Stimulated activated CD4-positive, alpha-beta T cell treated with anti-CD3 and anti-CD28 coated beads, Interleukin-1b, Interleukin-23, amount 100 ng/mL, for 4 hours (primary cell): ENCODE measurements at places on chromosomes 3 and 15.

DNA sequence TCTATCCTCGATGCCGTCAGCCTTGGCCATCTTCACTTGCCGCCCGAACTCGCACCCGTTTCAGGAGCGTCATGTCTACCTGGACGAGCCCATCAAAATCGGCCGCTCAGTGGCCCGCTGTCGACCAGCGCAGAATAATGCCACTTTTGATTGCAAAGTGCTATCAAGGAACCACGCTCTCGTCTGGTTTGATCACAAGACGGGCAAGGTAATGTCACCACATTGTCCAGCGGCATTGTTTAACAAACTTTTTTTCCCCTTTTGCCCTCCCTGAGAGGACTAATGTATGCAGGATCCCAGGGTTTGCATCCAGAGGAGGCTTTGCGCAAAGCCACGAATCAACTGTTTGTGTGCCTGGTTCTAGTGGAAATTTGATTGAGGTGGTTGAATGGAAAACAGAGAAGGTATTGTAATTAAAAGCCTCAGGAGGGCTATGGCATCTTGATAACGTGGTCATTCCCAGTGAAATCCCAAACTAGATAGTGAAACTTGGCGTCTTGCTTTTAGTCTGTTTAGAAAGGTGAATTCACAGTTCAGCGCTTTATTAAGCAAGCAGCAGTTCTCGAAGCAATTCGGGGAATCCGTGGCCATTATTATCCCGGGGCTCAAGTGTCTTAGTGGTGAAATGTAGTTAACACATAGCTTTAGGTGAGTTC is 1.7 kb downstream of the SLMAP start:
- DNase-seq, result no peak

DNA sequence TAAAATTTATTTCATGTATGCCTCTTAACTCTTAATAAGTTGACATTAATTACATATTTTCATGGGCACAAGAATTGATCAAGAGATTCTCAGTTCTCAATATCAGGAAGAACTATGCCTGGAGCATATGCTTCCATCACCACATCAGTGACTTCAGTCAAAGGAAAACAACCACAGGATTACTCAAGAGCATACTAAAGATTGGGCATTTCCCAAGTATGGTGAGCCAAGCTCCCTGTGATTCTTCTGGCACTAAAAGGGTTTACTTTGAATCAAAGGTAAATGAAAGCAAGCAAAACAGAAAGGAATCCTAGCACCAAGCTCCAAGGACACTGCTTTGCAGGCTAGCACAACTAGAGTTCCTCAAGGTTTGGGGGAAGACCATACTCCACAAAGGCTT is 44.6 kb downstream of the FMN1 start:
- no peak for DNase-seq

- no peak for DNase-seq
Observed at GRCh38 chr15:92316586-92317295, 76.9 kb upstream of the ST8SIA2 start.

DNA sequence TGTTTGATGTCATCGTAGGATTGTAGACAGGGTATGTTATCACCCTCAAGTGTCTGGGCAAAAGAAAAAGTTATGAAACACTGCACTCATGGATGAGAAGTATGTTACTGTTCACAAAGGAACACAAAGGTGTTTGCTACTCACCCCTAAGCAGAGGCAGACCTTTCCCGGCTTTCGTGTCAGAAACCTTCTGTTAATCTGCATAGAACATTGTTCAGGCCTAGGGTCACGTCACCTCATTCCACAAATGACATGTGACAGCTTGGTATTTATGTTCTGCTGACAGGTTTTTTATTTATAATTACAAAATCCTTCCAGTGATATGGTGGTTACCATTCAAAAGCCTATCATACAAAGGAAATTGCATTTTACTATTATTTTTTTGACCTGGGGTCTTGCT is 16.5 kb downstream of the THUMPD3 start:
- no peak for DNase-seq

- no peak for DNase-seq
Observed at GRCh38 chr15:74663303-74664027, 32.4 kb downstream of the EDC3 start.

DNA sequence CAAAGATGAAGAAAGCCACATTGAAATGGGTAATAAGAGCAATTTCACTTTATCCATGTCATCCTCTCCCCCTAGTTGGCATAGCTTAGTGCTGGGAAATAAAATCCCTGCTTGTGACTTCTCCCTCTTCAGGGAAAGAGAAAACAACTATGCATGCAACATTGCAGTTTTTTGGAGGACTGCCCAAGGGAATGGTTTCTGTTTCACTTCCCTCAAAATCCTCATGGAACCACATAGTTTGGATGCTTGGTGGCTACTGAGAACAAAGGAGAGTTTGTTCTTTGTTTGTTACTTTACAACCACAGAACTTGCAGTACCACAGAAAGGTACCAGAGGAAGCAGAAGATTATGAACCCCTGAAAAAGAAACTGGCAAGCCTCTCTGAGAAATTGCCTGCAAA is 384.6 kb upstream of the RORA start:
- no peak for DNase-seq
